Activated CD8-positive, alpha-beta memory T cell treated with anti-CD3 and anti-CD28 coated beads for 1 hour (primary cell): ENCODE measurements at places on chromosomes 12 and 14.

DNA sequence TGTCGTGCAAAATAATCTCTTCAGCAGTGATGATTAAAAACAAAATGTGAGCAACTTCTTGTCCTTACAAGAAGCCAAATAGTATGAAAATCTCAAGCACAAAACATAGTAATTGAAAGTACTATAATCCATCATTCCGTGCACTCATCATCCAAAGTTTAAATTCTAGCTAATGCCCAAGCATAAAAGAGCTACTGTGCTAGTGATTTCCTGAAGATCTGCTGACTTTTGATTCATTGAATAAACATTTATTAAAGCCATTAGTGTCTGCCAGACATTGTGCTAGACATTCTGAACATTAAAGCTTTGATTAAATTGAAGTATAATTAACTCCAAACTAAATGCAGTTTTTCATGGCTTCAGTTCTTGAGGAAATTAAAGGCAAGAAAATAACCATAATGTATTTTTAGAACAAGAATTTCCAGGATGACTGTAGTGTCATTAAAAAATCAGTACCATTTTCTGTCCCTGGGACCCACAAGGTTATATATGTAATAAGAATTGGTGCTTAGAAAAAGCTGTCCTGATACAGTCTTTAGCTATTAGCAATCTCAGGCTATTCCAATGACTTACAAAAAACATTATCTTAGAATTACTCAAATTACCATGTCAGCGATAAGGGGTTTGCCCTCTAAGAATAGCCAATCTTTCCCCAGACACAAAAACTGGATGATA is 71.7 kb downstream of the CMAS start:
- no peak for DNase-seq

GRCh38 chr12:112677050-112677765 is 114.3 kb upstream of the RPH3A start:
- no peak for DNase-seq

DNA sequence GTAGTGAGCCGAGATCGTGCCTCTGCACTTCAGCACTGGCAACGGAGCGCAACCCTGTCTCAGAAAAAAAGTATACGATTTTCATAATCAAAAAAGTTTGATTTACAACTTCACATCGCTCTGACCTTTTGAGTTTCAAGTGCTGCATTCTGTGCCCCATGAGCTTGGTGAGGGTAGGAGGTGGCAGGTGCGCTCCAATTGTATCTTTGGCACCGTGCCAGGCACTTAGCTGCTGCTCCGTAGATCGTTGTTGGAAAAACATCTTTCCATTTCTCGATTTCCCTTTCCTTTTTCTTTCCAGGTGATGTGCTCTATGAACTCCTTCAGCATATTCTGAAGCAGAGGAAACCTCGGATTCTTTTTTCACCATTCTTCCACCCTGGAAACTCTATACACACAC is 203.7 kb downstream of the ETV6 start:
- DNase-seq: no peak

GRCh38 chr14:99675951-99676350 is 8.1 kb upstream of the CYP46A1 start:
- DNase-seq: no peak

- DNase-seq: no peak
These were observed 37.8 kb downstream of the SPRING1 start for GRCh38 chr12:116700066-116700465.

GRCh38 chr14:89899917-89900663 is 54.4 kb downstream of the EFCAB11 start:
- DNase-seq: no peak
